Fibroblast of gingiva (primary cell): ENCODE measurements at places on chromosomes 12 and 14.
A peak's percentile ranks its signal among the peaks of the same experiment; 100 is the strongest.

DNA sequence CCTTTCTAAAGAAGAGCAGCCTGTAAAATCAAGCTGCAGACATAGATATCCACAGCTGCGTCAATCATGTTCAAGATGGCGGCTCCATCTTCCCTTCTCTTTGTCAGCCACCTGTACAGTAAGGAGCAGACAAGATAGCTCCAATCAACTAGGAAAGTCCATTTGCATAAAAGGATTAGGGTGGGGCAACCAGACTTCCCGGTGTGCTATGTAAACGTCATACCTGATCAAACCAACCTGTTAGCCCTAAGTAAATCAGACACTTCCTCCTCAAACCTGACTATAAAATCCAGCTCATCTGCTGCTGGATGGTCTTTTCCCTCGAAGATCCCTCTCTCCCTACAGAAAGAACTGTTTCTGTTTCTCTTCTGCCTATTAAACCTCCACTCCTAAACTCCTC lies 60.1 kb downstream of the BCAT1 start:
- no peak for DNase-seq

DNA sequence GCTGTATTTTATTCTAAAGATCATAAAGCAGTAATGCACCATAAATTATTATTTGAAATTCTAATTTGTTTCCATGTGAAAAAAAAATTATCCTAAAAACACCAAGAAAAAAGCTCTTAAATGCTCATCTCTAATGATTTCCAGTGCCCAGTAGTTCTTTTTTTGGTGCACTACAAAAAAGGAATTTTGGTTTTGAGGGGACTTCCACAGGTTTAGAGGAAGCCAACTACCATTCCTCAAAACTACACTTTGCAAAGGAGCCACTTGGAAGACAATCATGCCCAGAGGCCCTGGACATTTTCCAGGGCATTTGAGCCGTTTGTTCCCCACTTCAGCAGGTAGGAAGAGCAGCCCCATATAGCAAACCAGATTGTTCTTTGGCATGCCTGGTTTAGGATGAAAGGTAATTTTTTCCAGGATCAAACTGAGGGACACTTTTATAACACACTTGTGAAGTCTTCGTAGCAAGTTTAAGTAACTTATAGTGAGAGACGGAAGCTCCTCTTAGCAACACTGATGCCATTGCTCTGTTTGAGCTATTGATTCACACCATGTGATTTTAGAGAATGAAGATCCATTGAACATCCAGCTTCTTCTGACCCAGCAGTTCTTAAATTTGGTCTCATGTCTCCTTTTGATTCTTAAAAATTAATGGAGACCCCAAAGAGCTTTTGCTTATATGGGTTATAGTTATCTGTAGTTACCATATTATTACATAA lies 187.9 kb downstream of the ETV6 start:
- no peak for DNase-seq

DNA sequence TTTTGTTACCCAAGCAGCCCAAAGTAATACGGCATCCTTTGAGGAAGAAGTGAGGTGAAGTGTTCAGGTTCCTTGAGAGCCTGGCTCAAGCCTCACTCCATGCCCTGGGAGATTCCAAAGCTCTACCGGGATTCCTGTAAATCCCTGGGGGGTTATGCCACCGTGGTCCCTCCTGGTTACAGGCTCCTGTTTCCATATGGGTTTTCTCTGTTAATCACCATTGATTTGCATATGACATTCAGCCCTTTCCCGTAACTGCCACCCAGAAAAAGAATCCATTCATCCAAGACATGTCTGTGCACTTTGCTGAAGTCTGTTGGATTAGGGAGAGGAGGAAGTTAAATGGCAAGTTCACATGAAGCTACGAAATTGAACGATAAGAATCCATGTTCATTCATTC lies 27.9 kb upstream of the CCDC60 start:
- DNase-seq, result no peak

GRCh38 chr14:97315790-97316189 lies 518.6 kb downstream of the VRK1 start:
- DNase-seq, result no peak

GRCh38 chr12:132071040-132071810 lies 72.9 kb downstream of the DDX51 start:
- DNase-seq, result no peak

- peak; percentile 73 for DNase-seq
Observed at GRCh38 chr14:70879448-70879847, 27.8 kb upstream of the PCNX1 start.

- peak; percentile 65 for DNase-seq
Observed at GRCh38 chr12:7009512-7009911, 8.8 kb downstream of the LPCAT3 start.

DNA sequence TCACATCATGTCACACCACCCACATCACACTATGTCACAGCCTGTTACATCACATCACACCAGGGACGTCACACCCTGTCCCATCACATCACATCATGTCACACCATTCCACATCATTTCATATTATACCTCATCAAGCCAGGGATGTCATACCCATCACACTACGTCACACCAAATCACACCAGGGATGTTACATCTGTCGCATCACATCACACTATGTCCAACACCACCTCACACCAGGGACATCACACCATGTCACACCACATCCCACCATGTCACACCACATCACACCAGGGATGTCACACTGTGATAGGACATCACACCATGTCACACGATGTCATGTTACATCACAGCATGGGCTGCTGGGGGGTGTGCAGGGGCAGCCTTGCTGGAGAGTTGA lies 110.6 kb downstream of the TMEM121 start:
- no peak for DNase-seq

DNA sequence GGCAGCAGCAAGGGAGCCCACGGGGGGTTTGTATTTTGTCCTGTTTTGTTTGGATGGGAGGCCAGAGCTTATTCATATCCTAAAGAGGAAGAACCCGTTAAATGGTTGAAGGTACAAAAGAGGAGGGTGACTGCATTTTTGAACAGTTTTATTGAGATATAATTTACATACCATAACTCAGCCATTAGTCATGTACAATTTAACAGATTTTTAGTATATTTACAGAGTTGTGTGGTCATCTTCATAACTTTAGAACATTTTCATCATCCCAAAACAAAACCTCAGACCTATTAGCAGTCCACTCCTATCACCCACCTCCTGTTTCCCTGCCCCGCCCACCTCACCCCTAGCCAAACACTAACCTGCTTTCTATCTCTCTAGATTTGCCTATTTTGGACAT lies 12.6 kb downstream of the NRDE2 start:
- DNase-seq, result no peak

GRCh38 chr14:46574221-46574977 lies 77.2 kb downstream of the RPL10L start:
- no peak for DNase-seq

DNA sequence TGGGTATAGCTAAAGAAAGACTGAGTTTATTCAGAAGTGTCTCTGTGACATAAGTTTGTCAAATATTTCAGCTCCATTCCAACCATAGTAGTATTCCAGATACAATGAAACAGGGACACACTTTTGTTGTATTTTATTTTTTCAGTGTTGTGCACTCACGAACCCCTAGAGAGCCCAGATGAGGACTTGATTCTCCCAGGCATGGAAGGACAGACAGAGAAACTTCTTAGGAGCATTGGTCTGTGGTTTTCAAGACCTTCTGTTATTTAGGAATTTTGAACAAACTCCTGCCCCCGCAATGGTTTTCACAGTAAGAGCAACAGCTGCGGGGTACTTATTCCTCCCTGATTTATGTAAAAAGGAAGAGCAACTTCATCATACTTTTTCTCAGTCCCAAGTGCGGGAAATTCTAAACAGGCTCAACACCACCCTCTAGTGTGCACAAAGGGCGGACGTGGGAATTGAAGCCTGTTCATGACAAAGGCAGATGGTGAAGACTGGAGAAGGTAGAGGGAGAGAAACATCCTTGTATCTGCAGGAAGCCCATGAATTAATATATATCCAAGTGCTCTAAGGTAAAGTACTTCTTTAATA lies 147.6 kb downstream of the PAH start:
- DNase-seq, result peak; percentile 19

DNA sequence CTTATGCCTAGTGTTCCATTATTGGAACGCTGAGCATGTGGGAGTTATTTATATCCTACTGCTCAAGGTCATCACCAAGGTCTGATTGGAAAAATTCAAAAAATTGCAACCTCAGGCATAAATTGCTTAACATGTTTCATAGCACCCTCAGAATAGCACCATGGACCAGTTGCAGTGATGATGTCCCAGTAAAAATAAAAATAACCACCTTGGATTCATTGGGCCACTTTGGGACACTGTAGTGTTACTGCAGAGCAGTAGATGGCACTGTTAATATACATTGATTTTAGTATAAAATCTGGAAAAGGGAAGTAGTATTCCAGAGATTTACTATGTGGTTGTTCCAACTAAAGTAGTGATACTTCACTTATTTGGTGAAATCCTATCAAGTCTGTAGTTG lies 31.0 kb upstream of the PTCSC3 start:
- DNase-seq, result no peak

GRCh38 chr14:82341261-82341810 lies 807.7 kb upstream of the SEL1L start:
- DNase-seq, result no peak

- DNase-seq, result no peak
Observed at GRCh38 chr12:28498850-28499249, 308.6 kb downstream of the CCDC91 start.

DNA sequence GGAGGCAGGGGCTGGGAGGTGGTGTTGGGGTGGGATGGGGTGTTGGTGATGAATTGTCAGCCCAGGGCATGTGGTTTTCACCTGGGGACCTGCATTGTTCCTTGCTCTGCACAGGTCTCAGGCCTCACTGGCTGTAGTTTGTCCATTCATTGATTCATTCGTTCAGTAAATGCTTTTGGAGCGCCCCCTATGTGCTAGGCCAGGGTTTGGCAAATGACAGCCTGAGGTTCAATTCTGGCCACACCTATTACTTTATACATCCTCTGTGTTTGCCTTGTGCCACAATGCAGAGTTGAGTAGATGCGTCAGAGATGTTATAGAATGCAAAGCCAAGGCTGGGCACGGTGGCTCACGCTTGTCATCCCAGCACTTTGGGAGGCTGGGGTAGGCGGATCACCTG lies 4.7 kb downstream of the ADCK1 start:
- no peak for DNase-seq

DNA sequence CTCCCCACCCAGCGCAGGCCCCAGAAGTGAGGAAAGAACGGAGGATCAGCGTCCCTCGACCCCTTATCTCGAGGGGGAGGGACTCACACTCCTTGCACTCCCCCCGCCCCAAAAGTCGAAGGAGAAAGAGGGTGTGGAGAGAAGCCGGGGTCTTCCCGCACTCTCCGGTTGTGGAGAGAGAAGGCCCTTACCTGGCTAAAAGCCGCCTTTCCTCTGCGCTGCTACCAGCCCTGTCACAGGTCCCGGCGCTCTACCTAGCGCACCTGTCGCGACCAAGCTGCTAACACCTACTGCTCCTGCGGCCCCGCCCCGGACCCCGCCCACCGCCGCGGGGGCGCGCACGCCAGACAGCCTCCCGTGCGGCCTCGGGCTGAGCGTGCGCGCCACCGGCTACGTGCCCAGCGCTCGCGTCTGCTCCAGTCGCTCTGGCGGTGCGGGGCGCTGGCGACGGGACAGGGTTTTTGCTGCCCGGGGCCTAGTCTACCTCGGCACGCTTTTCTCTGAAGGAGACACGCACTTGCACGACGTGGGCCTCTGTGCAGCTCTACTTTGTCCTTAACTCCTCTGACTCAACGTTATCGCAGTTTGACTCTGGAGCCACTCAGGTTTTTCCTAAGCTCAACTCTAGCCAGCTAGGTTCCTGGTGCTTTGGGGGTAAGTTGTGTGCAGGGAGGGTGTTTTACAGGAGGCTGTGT lies at the start of gene LIMA1:
TSS of gene LIMA1 (minus strand) at position 292 of the 695 bp plus-strand sequence. CDS start 34,769 bp downstream, outside the sequence.
- DNase-seq, result peak; percentile 79

DNA sequence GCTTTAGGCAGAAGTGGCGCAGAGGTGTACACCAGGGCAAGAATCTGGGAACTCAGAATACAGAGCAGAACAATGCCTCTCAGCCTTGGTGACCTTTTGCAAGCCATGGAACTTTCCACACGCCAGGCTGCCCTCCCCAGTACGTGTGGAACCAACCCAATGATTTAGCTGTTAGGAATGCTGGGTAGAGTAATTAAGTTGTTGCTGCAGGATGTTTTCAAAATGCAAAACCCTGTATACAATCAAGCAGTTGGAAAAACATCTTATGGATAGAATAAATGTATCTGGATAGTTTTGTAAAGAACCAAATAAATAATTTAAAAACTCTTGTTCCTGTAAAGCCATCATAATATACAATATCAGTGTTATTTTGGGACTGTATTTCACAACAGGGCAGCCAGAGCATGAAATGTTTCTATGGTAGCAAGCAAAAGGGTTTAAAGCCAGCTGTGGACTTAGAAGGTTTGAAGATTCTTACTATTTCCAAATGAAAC lies 19.4 kb downstream of the PPP1R36 start:
- DNase-seq, result peak; percentile 88

DNA sequence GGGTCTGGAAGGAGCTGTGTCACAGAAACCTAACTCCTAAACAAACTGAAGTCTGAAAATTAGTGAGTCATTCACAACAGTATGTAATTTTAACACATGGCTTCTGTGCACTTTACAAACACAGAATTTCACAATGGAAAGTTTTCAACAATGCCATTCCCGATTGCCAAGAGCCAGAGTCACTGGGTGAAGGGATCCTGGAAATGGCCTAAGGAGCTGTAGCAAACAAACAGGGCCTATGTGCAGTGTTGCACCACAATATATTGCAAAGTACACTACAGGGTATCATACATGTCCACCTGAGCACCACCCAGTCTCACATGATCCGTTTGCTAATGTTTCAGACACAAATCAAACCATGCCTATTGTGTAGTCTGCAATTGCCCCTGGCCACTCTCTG lies 184.7 kb upstream of the OTX2 start:
- no peak for DNase-seq

DNA sequence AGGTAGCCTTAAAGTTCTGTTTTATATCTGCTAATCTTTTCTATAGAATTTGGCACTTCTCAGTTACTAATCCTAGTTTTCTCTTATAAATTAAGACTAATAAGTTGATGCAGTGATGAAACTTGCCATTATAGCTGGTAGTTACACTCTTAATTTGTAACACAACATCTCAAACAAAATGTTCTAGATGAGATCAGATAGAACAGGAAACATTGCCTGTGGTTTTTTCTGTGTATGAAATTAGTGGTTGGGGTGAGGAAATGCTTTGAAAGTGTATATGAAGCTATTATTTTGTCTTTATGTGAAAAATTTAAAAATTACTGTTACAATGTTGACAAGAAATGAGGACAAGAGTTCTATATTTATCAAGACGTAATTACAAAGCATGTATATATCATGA lies 91.9 kb downstream of the PCNX1 start:
- no peak for DNase-seq

DNA sequence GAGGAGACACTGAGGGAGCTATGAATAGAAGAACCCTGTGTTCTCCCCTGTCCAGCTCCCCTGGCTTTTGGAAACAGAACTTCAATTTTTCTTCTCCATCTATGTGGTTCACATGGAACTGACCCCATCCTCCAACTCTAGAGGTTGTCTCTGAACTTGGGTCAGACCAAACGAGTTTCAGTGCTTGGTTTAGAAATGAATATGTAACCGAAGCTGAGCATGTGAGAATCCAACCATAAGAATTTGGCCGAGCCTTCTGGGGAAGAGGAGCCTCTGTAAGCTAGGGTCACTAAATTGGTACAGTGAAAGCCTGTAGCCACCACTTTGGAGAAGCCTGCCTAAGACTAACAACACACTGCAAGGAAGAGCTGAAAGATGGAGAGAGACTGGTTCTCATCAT lies 464.4 kb downstream of the ZFP36L1 start:
- DNase-seq, result no peak

GRCh38 chr14:29462321-29462720 lies 465.3 kb downstream of the PRKD1 start:
- DNase-seq, result no peak
